ENCODE measurements at places on chromosomes 6 and 20. TPM values are rescaled to one million over a fixed set of nuclear protein-coding genes. Genes with fewer than 3 reads are reported as not detected.

TP53TG5 gene
- not detected for total RNA-seq

GRCh38 chr6:144296973-144297372, 11.8 kb downstream of the UTRN start:
- DNase-seq = no peak

DNA sequence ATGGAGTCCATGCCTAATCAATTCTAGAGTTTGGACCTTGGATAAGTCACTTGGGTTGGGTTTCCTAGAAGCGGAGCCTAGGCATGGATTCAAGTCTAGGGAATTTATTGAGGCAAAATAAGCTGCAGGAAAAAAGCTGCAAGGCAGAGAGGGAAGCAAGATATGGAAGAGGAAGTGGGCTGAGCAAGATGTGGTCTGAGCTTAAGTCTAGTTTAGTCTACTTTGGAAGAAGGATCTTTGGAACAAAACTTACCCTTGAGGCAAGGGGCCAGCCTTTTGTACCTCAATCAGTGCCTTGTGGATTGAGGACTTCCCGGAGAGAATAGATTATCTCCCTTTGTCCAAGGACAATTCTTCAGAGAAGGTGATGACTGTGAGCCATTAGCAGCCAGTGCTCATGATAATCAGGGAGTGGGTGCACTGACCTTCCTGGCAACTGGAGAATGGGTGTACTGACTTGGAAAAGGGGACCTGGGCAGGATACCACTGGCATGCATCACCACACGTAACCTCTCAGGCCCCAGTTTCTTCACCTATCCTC, 10.9 kb downstream of the ZSCAN9 start:
- DNase-seq = no peak

SLC26A8 gene
- total RNA-seq = 2.9 TPM

LTB gene
- total RNA-seq = not detected

PRL gene
- total RNA-seq = not detected

C6orf15 gene
- total RNA-seq = not detected
